Hematopoietic multipotent progenitor cell treated with erythropoietin and hydrocortisone succinate and interleukin-3 and kit ligand, for 6 days (in vitro differentiated cells): ENCODE measurements at places on chromosomes 6 and 20.
A peak's percentile ranks its signal among the peaks of the same experiment; 100 is the strongest.

- peak; percentile 46 for DNase-seq
Measured at GRCh38 chr6:55445648-55446204, 118.5 kb downstream of the GFRAL start.

DNA sequence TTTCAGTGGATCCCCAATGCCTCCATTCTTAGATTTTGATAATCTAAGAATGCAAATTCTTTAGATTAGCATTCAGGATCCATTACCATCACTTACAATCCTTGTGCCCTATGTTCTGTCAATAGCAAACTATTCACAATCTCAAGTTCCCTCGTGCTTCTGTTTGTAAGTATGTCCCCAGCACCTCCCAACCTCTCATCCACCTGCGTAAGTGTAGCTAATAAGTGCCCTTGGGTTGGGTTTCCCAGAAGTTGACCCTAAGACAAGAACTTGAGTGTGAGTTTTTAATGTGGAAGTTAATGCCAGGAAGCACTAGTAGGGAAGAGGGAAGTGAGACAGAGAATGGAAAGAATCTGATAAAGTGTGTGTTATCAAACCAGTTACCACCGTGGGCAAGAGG lies 72.6 kb upstream of the PAK5 start:
- no peak for DNase-seq

GRCh38 chr6:157637516-157637915 lies 185.5 kb upstream of the SNX9 start:
- DNase-seq, result no peak

GRCh38 chr20:21219686-21220085 lies 83.4 kb upstream of the XRN2 start:
- peak; percentile 25 for DNase-seq

DNA sequence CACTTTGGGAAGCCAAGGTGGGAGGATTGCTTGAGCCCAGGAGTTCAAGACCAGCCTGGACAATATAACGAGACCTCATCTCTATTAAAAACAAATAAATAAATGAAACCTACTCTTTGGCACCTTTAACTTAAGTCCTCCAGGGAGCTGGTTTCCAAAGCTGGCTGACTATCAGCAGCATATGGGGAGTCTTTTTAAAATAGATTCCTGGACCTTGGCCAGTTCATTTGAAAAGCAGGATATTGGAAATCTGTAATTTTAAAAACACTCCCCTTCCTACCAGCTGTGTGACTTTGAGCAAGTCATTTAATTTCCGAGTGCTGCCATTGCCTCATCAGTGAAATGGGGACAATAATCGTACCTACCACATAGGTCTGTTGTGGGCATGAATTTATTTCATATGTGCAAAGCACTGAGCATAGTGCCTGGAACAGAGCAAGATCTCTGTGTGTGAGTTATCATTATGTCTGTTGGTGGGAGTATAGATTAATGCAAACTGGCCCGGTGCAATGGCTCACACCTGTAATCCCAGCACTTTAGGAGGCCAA lies 40.9 kb upstream of the PTPN1 start:
- no peak for DNase-seq

DNA sequence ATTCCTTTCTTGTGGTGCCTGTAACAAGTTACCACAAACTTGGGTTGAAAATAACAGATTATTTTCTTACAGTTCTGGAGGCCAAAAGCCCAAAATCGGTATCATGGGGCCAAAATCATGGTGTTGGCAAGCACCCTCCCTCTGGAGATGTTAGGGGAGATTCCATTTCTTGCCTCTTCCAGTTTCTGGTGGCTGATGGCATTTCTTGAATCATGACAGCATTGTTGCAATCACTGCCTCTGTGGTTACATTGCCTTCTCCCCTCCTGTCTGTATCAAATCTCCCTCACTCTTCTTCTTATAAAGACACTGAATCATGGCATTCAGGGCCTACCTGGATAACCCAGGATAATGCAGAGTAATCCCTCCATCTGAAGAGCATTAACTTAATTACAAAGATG lies 17.9 kb upstream of the TENT5A start:
- DNase-seq, result peak; percentile 18

GRCh38 chr6:140921366-140922226 lies 1211.1 kb upstream of the GJE1 start:
- peak; percentile 62 for DNase-seq

- no peak for DNase-seq
Measured at GRCh38 chr6:19906171-19906570, 69.0 kb downstream of the ID4 start.

- no peak for DNase-seq
Measured at GRCh38 chr20:1443085-1443484, 23.6 kb downstream of the NSFL1C start.

- DNase-seq, result peak; percentile 85
Measured at GRCh38 chr20:2742934-2743559, 50.5 kb downstream of the EBF4 start.

GRCh38 chr6:5203546-5203945 lies 57.2 kb downstream of the LYRM4 start:
- no peak for DNase-seq

DNA sequence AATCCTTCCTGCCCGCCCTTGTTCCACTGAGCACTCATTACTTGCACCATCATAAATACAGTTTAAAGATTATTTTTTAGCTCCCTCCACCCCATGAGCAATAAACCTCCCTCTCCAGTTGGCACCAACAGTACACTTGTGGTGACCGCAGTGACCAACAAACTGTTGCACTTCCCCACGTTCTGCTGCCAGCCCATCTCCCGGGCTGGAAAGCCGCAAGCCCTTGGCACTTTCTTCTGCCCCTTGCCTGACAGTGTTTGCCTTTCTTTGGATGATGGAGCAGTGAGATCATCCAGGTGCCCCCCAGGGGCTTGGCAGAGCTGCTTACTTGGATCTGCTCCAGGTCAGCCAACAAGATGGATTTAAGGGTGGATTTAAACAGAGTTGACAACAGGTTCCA lies 21.6 kb downstream of the KCNB1 start:
- DNase-seq, result no peak

DNA sequence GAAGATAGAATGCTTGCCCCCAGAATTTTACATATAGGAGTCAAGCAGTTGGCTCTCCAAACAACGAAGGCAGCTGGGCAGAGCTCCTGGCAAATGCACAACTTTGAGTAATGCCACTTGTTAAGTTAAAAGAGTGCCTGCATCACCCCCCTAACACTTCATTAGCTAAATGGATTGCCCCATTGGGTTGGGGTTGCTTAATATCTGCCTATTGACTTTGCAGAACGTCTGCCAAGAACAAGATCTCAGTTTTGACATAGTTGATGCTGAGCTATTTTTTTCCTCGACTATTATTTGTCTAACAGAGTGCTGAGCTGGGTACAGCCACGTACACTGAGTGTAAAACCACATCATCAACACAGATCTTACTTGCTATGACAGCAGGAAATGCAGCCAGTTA lies 12.1 kb downstream of the ANKRD60 start:
- DNase-seq, result no peak

DNA sequence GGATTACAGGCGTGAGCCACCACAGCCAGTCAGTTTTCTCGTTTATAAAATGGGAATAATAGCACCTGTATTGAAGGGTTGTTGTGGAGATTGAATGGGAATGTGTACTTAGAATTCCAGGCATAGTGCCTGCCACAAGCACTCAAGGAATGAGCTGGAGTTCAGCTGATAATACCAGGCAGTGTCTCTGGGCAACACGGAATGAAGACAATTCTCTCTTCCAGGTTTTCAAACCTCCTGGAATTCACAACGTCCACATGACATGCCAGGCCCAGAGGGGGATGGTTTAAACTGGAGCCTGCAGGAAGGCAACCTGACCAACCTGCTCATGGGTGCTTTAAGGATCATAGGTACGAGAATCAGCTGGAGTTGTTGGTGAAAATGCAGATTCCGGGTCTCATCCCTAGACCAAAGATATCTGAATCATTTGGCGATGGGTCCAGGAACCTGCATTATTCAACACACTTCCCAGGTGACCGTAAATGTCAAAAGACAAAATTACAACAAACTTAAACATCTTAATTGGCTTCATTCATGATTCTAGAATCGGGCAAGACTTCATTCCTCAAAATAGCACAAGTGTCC lies 1.9 kb upstream of the PTPN1 start:
- DNase-seq, result no peak

DNA sequence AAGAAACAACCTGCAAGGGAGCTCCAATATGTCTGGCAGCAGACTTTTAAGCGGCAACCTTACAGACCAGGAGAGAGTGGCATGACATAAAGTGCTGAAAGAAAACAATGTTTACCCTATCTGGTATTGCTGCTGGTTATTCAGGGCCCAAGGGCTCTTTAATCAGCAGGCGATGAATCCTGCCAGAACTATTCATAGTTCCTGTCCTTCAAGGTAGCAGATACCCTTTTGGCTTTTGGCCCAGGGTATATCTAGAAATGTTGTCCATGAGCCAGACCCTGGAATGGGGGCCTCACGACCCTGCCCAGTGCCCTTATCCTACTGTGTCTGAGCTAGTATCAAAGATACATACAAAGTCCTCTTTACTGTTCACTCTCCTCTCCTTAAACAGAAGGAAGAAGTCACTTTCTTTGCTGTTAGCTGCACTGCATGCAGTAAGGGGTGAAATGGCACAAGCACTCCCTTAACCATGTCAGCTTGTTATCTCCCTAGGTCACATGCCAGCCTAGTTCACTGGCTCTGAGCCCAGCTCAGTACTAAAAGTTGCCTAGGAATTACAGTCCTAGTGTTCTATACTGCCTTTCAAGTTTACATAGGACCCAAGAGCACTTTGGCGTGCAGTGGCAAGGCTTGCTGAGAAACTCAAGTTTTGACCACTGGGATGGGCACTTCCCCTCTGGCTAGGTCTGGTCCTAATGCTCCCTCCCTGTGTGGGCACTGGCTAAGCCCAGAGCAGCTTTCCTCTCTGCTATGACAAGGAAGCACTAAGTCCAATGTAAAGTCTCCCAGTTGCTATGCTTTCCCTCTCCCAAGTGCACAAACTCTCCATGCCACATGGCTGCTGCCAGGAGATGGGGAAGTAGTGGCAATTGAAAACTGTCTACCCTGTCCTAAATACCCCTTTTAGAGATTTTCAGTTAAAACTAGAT lies 122.0 kb downstream of the HTR1B start:
- peak; percentile 89 for DNase-seq

DNA sequence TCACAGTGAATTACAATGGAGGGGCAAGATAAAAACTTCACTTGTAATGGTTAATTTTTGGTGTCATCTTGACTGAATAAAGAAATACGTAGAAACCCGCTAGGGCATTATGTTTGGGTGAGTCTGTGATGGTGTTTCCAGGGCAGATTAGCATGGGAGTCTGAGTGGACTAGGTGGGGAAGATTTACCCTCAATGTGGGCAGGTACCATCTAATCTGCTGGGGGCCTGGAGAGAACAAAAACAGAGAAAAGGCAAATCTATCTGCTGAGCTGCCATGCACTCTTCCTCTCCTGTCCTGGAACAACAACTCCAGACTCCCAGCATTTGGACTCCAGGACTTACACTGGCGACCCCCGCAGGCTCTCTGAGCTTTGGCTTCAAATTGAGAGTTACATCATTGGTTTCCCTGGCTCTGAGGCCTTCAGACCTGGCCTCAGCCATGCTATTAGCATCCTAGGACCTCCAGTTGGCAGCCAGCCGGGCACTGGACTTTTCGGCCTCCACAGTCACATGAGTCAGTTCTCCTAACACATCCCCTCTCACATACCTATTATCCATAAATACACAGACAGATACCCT lies 19.7 kb downstream of the NINL start:
- no peak for DNase-seq

GRCh38 chr20:58584051-58584824 lies 66.8 kb upstream of the STX16 start:
- no peak for DNase-seq

DNA sequence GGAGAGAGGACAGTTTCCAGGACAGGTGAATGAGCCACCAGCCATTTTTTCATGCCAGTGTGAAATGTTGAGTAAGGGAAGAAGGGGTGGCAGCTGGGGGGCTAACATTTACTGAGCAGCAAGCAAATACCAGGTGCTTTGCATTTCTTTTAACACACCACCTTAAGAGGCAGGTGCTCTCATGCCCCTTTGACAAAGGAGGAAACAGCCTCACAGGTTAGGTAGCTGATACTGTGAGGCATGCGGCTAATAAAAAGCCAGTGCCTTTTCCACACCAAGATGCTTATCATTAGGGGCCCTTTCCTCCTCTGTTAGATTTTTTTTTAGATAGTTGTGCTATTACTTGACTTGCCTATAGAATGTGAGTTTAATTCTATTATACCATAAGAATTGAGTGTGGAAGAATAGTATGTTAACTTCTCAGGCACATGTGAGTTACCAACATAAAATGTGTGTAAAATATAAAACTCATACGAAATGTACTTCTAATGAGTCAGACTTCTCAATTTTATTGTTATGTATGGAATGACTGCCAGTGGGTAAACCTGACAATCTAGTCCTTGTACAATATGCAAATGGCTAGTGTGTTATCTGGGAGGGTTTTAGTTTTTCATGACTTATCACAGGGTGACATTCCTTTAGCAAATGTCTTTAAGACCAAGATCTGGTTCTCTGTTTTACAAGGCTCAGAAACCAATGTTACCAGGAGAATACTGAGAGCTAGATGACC lies 260.0 kb downstream of the TMEM242 start:
- peak; percentile 43 for DNase-seq

GRCh38 chr6:112502351-112503090 lies 155.4 kb downstream of the RFPL4B start:
- peak; percentile 8 for DNase-seq

- DNase-seq, result no peak
Measured at GRCh38 chr20:62437927-62438326, 10.6 kb upstream of the RBBP8NL start.

DNA sequence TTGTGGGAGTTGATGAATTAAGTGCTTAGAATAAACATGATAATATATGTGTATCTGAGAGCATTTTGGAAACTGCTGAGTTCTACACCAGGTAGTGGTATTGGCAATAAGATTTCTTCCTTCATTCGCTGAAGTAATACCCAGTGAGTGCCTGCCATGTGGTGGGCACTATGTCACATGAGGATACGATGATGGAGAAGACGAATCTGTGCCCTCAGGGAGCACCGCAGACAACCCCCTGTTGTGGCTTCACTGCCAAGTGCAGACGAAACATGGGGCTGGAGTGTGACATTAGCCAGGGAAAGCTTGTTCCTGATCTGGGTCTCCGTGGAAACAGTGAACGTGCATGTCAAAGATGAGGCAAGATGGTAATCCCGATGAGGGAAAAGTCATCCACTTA lies 7.9 kb downstream of the ZNF76 start:
- no peak for DNase-seq

DNA sequence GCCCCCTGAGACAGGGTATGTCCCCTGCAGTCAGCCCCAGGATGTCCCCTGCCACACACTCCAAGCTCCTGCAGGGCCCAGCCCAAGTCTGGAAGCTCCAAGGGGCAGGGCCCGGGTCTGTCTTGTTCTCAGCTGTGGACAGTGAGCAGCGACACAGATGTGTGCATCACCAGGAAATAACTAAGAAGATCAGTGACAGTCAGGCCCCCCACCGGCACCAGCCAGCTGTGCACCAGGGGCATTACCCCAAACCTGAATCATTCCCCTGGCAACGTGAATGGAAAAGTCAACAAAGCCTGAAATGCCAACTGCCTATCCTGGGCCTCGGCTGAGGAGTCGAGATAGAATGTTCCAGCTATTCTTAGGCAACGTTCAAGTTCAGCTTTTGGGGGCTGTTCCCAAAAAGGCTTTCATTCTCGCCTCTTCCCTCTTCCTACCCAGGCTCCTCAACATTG lies 105.0 kb downstream of the PREX1 start:
- peak; percentile 61 for DNase-seq
